ENCODE measurements at places on chromosomes 4 and X.
A peak's percentile ranks its signal among the peaks of the same experiment; 100 is the strongest.

- DNase-seq, result peak; percentile 29
Observed at GRCh38 chrX:102599951-102600579, 750 bp downstream of the ARMCX5 start.

DNA sequence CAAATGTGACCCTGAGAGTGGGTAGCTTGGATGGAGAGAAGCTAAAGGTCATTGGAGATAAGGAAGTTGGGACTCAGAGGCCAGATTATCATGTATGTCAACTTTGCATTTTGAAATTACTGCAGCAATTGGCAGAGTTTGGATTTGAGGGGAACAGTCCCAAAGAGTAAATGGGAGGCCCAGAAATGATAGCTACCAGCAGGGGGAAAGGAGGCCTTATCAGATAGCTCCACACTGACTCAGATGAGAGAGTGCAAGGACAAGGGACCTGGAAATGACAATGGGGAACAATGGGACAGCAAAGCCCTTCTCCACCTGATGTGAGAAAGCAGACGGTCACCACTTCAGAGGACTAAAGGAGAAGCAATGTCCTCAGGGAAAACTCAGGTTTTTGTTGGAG is 201.5 kb upstream of the JADE1 start:
- DNase-seq, result no peak

GRCh38 chr4:151674804-151675391 is 85.9 kb downstream of the GATB start:
- DNase-seq, result peak; percentile 77

- no peak for DNase-seq
Observed at GRCh38 chr4:87465739-87466366, 43.5 kb downstream of the NUDT9 start.

- no peak for DNase-seq
Observed at GRCh38 chr4:28469387-28469786, 1608.7 kb downstream of the STIM2 start.

DNA sequence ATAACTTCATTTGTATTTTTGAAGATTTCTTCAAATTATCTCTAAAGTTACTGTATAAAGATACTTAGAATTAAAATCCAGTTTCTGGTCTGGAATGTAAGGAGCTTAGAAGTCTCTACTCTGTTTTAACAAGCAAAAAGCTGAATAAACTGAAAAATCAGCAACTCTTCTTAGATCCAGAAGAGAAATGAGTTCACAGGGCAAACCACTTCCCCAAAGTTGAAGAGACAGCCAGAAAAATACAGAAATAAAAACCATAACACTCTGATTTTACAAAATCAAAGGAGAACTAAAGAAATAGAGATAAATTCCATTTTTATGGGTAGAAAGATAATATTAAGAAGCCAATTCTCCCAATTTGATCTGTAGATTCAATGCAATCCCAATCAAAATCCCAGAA is 1166.8 kb downstream of the ADGRL3 start:
- DNase-seq, result no peak

DNA sequence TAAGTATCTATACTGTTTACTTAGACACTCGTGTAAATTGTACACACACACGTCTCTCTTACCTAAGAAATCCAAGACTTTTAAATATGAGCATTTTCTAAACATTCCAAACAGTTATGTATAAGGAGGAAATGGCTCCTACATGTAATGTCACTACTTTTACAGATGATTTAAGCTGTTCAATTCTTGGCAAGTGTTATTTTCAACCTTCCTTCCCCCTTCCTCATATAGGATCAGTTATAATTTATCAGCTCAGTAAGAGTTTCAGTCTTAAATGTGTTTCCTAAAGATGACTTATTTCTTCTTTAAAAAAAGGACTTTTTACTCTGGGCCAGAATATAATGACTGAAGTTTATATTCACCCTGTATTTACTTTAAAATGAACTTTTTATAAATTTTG is 601.1 kb downstream of the ANKRD50 start:
- no peak for DNase-seq

- DNase-seq, result no peak
Observed at GRCh38 chrX:119155416-119156035, 27.9 kb upstream of the KIAA1210 start.

DNA sequence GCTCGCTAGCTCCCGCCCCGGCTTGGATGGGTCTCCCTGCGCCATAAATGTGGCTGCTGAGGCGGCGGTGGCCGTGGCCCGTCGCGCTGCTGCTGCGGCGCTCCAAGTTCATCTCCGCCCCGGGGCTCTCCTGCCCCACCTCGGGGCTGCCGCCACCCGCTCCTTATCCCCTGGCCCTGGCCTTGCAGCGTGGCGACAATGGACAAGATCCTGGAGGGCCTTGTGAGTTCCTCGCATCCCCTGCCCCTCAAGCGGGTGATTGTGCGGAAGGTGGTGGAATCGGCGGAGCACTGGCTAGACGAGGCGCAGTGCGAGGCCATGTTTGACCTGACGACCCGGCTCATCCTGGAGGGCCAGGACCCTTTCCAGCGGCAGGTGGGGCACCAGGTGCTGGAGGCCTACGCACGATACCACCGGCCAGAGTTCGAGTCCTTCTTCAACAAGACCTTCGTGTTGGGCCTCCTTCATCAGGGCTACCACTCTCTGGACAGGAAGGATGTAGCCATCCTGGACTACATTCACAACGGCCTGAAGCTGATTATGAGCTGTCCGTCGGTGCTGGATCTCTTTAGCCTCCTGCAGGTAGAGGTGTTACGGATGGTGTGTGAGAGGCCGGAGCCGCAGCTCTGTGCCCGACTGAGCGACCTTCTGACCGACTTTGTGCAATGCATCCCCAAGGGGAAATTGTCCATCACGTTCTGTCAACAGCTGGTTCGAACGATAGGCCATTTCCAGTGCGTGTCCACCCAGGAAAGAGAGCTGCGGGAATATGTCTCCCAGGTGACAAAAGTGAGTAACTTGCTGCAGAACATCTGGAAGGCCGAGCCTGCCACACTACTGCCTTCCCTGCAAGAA is 763 bp downstream of the USP38 start:
- no peak for DNase-seq

- DNase-seq, result no peak
Observed at GRCh38 chrX:68917799-68918198, 89.0 kb downstream of the EFNB1 start.
